ENCODE measurements at places on chromosomes 13 and 19.

- no peak for DNase-seq
Measured at GRCh38 chr13:45799451-45799850, 52.1 kb downstream of the SIAH3 start.

DNA sequence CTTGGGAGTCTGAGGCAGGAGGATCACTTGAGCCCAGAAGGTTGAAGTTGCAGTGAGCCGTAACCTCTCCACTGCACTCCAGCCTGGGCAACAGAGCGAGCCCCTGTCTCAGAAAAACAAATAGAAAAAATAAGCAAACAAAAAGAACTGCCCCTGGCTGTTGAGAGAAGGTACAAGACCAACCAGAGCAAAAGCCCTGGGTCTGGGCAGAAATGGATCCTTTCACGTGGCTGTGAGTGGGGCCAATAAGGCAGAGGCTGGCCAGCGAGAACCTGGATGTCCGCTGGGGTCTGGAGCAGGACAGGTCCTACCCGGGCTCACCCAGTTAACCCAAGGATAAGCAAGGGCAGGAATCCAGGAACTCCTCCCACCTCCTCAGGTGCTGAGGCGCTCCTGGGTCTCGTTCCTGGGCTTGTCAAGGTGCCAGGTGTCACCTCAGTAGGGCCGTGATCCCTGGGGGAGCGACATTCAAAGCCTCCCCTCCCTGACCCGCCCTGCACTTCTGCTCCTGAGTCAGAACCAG is 4.7 kb upstream of the SLC5A5 start:
- no peak for DNase-seq

- no peak for DNase-seq
Measured at GRCh38 chr13:106277484-106278154, 257.8 kb downstream of the EFNB2 start.

GRCh38 chr19:2114218-2114617 is 17.5 kb downstream of the IZUMO4 start:
- DNase-seq: no peak

DNA sequence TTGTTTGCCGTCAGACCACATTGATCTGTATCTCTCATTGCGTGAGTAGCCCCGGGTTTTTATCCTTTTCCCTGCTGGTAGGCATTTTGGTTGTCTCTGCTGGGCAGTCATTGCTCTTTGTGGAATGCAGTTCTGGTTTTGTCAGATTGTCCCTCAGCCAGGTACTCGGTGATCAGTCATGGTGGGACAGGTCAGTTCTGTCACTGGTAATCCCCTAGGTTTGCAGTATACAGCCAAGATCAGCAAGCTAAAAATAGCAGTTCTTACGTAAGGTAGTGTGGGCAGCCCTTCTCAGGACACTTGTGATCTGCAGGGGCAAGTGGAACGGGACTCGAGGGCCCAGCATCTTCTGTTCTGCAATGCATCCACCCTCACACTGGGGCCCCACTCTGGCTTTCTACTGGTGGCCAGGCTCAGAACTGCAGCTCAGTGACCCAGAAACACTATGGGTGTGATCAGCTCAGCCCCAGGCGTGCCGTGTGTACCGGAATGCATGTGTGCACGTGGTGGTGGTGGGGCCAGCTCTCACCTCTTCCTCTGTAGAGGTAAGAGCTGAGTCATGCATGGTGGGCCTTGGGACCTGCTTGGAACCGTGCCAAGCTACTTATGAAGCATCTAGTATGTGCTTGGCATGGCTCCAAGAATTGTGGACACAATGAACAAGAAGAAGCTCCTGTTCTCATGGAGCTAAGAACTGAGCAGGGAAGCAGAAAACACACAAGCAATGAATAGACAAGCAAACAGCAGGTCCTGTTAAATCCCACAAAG is 6.3 kb downstream of the PLEKHF1 start:
- DNase-seq: no peak

DNA sequence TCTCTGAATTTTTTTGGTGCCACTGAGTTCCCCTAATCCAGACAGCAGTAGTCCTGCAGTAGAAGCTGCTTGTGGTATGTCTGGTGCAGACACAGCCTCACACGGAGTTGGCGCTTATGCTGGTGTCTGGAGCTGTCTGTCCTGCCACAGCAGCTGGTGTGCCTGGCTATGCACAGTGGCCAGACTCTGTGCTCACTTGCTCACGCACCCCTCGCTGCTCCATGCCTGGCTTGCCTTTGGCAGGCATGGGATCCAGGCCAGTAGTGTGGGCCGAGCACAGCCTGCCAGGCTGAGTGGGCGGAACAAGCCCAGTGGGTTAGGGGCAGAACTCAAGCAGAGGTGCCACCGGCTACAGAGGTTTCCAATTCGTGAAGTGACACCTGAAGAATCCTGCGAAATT is 845.9 kb upstream of the PCDH9 start:
- DNase-seq: no peak

DNA sequence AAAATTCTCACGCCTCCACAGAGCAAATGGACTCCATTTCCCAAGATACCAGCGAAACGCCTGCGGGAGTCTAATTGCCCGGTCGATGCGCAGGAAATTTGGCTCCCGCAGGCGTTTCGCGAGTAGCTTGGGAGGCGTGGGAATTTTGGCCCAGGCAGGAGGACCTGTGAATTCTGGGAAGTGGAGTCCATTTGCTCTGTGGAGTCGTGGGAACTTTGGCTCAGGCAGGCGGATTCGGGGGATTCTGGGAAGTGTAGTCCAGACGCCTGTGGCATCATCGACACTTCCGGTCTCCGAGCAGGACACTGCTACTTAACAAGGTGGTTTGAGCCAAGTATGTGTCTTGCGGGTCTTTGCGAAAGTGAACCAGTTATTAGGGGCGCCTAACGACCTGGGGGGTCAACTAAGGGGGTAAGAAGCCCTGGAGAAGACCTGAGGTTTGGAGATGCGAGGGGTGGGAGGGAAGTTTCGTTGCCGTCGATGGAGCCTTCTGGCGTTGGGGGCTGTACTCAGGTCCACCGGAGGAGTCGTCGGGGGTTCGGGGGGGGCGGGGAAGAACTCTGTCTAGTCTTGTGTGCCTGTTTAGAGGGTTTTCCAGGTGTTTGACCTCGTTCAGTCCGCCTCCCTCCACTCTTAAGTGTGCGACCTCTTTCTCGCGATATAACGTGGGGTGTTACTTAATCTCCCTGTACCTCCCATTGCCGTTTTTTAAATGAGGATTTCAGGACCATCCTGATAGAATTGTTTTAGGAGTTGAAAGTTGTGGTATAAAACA is at the start of gene ZNF155:
Gene ZNF155, plus strand, starts transcription at position 277 of the 775 bp plus-strand sequence. CDS start 4,356 bp downstream, outside the sequence.
- DNase-seq: peak; percentile 97

DNA sequence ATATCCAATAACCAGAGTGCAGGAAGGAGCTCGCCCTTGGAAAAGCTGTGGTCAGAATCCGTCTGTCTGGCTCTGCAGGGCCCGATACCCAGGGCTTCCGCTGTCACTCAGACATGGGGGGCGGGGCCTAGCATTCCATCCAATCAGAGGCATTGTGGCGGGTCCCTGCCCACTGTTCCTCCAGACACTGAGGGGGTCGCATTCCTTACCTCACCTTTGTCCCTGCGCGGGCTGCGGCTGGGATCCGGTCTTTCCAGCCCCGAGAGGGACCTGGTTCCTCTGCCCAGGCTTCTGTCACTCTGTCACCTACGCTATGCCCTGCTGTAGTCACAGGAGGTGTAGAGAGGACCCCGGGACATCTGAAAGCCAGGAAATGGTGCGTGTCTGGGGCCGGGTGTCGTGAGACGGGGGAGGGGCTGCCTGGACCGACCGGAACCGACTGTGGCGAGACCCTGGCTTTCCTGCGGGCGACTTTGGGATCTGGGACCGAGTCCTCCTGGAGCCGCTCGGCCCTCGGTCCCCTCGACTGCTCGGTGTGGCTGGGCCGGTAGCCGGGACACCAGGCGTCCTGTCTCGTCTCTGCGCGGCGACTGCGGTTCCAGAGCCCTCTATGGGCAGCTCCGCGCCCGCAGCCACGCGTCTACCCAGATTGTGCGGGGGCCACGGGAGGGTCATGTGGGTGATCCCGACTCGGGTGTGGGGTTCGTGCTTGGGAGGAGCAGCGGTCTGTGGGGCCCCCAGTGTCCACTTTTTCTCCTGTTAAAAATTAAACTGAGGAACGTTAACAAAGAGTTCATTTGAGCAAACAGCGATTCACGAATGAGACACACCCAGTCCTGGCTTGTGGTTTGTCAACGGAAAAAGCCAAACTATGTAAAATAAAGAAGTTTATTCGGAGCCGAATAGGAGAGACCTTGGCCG is at the start of gene ZNF69:
Gene ZNF69, plus strand, starts transcription at position 172 of the 921 bp plus-strand sequence. Its CDS starts 142 bp downstream, at position 314.
- DNase-seq: peak; percentile 87

DNA sequence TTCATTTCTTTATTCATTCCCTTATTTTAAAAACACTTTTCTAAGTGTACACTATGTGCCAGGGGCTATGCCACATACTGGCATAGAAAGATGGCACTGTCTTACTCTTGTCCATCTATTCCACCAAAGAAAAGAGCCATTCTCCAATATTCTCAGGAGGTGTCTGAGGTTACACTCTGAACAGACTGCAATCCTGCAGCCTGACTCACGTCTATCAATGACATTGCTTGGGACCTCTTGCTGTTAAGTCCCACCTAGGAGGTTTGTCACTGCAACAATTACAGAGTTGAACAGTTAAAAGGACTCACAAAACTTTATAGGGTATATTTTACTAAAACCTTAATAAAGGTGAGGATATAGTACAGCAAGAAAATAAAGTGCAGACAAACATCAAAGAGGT is 512.9 kb upstream of the HTR2A start:
- no peak for DNase-seq

DNA sequence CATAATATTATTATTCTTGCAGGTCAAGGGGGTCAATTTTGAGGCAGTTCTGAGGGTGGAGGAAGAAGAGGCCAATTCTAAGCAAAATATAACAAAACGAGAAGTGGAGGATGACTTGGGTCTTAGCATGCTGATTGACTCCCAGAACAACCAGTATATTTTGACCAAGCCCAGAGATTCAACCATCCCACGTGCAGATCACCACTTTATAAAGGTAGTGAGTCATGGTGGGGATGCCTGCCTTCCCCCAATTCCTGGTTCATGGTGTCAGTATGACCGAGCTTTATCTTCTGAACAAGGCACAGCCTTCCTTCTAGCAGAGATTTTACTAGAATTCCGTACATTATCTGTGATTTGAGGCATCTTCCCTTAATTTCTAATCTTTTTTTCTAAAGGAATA is 9.4 kb upstream of the DCUN1D2 start:
- DNase-seq: peak; percentile 69

DNA sequence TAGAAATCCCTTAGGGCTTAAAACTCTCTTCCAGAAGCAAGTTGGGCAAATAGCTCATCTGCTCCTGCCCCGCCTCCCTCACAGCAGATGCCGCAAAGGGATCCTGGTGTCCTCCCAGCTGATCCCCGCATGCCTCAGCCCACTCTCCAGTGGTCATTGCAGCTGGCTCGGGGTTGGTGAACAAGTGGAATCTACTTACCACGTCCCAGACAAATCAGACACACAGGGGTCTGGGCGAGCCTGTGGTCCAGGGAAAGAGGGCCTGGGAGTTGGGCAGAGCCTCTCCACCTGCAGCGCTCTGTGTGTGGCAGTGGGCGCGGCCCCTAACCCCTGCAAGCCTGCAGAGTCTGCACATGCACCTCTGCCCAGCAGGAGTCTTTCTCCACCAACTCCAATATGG is 10.8 kb upstream of the C19orf33 start:
- DNase-seq: no peak

DNA sequence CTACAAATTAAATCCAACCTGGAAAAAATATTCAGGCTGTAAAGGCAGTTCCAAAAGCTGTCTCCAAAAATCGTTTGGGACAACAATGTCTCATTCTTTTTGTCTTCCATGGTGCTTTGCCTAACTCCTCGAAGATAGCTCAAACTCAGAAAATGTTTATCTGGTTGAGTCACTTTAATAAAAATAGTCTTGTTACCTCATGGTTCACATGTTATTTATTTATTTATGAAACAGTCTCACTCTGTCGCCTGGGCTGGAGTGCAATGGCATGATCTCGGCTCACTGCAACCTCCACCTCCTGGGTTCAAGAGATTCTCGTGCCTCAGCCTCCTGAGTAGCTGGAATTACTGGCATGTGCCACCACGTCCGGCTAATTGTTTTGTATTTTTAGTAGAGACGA is 4.9 kb upstream of the BRD4 start:
- peak; percentile 70 for DNase-seq

- DNase-seq: peak; percentile 20
Measured at GRCh38 chr19:12000152-12000981, 35.1 kb downstream of the ZNF433 start.

DNA sequence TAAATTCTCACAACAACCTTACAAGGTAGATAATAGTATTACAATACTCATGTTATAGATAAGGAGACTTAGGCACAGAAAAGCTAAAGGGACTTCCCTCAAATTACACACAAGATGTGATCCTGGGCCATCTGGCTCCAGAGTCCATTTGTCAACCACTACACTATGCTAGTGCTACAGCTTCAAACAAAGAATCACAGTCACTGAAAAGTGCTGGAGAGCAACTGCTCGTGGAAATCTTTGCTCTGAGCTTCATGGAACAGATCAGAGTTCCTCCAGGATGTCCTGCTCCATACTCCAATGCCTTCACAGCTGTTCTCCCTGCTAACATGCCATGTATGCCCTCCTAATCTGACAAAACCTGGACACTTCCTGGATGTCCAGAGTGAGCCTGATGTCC is 271.2 kb downstream of the ENOX1 start:
- DNase-seq: no peak

DNA sequence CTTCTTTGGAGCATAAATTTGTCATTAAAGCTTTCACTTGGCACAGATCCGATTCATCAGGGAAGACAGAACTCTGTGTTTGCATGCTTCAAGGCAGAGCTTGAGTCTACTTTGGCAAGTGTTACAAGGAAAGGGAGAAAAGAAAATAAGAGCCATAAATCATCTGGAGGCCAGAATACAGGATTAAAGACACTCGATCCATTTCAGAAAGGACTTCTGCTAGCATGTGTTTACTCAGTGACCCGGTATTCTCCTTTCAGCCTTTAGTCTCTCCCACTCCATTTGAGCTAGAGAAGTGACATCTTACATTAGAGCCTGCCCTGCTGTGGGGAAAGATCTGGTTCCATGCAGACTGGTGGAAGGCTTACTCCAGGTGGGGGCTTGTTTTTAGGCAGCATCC is 306.4 kb downstream of the KLF5 start:
- no peak for DNase-seq

DNA sequence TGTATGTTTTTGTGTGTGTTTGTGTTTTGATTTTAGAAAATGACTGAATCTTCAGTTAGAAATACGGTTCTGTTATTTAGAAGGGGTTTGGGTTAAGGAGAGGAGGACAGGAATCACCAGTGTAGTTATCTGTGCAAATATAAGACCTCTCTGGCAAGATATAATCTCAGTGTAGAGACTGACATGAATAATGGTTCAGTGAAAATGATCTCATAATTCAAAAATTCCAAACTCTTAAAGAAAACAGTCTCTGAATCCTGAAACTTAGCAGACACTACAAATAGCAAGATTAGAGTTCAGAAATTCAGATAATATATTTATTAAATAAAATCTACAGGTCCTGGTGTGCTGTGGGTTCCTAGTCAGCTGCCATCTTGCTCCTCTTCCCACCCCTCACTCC is 73.5 kb downstream of the PDS5B start:
- peak; percentile 58 for DNase-seq

DNA sequence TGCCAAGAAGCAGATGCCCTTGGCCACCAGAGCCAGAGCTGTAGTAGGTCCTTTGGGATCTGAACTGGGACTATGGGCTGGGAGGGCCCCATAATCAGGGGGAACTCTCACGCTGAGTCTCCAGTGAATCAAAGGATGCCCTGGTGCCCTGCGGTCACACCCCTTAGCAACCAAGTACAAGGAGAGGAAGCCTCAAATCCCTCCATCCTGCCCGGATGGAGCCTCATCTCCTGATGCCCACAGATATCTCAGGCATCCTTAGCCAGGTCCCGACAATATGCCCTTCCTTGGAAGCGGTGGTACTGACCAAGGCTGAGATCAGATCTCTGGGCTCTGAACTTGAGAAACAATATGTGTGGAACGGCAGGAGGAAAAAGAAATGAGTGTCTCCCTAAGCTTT is 1.7 kb downstream of the PLEKHA4 start:
- no peak for DNase-seq

Measured in EL (cell line).